ENCODE measurements at places on chromosomes 4 and X.

- DNase-seq: no peak
Measured at GRCh38 chr4:26826721-26827120, 33.9 kb upstream of the STIM2 start.

DNA sequence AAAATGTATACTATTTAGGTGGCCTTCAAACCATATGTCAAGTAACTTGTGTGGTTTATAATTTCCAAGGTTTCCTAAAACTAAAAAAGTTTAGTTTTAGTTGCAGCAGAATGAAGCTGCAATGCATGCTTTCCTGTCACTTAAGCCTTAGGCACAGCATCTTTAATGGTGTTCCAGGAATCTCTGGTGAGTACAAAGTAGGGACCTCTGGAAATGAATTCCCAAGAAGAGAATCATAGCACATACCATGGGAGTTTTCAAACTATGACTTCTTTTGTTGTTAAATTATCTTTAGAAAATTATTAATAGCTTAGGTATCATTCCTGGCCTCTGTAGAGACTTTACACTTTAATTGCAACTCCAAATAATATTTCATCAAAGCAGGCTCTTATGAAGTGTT, 1005.9 kb upstream of the PABPC4L start:
- no peak for DNase-seq

DNA sequence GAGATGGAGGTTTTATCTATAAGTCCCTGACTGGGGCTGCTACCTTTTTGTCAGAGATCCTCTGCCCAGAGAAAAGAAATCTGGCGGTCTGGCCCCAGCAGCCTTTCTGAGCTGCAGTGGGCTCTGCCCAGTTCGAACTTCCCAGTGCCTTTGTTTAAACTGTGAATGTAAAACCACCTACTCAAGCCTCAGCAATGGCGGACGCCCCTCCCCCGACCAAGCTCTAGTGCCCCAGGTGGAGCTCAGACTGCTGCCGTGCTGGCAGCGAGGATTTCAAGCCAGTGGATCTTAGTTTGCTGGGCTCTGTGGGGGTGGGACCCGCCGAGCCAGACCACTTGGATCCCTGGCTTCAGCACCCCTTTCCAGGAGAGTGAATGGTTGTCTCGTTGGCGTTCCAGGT, 121.8 kb downstream of the TSPAN5 start:
- DNase-seq: no peak

DNA sequence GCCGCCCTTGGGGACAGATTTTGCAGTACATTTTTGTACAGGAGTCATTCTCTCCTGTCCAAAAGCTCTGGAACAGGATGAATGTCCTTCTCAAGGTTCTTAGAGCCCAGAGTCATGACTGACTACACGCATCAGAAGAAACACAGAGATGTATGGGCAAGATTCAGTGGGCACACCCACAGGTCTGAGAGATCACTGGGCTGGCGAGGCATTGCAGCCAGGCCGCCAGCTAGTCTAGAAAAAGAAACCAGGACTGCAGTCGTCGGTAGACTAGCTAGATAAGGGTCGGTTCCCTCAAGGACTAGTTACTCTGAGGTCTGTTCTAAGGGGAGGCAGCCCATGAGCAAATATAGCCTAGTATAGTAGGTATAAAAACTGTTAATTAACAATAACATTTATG, 19.8 kb downstream of the GBA3 start:
- DNase-seq: no peak

DNA sequence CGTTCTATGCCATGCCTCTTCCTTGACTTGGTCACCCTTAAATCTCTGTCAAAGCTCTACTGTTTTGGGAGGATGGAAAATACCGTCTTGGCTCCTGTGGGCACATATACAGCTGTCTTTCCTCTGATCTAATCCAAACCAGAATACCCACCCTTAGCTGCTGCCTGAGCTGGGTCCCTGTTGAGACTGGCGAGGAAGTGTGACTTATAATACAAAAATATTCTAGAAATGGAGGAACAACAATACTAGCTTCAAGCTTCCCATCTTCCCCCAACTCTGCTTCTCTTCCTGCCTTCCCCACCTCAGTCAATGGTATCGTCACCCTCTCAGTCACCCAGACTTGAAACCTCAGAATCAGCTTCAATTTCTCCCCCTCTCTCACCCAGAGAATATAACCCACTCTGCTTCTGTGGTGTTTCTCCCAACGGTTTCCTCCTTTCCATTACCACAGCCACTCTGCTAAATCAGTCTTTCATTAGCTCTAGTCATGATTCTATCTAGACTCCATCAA, 599 bp upstream of the IL2RG start:
- no peak for DNase-seq
